Left ventricle myocardium inferior (tissue), 1 donor: ENCODE measurements at places on chromosomes 4 and X.

- no peak for DNase-seq
Measured at GRCh38 chrX:11401966-11402365, 108.8 kb downstream of the AMELX start.

- no peak for DNase-seq
Measured at GRCh38 chrX:17052793-17053192, 106.3 kb downstream of the REPS2 start.

DNA sequence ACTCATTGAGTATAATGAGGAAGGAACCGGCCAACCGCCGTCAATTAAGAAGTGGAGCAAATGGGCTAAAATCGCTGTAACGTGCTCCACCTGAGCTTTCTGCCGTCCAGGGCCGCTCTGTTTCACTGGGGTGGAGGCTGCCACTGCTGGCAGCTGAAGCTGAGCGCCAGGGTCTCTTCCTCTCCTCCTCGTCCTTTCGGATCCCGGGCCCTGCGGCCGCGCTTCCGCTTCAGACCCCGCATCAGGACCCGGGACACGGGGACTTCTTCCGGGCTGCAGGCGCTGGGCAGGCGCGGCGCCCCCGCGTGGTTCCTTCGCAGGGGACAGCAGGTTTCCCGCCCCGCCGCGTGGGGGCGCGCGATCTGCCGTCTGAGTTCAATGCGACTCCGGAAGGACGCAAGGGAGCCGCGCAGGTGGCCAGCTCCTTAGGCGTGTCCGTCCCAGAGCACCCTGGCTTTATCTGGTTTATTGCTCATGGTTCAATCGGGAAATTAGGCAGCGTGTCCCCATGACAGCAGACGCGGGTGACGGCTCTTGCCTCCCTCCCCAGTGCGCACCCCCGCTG lies 519.8 kb downstream of the TRIML1 start:
- DNase-seq: no peak

DNA sequence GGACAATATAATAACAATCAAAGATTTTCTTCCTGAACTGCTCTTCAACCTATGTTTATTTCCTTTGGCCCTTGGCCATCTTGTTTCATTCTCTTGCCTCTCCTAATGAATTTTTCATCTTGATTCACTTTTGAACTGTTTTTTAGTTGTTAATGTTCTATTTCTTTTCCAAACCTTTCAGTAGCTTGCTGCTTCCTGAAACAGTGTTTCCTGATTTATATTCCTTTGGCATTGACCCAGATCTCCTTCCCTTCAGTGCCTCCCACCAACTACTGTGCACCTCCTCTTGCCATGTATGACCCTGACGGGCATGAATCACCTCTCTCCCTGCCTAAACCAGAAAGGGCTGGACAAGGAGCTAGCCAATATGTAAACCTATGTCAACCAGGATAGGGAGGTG lies 25.6 kb upstream of the SPP1 start:
- DNase-seq: no peak

- no peak for DNase-seq
Measured at GRCh38 chr4:156328882-156329281, 375.2 kb upstream of the CTSO start.

DNA sequence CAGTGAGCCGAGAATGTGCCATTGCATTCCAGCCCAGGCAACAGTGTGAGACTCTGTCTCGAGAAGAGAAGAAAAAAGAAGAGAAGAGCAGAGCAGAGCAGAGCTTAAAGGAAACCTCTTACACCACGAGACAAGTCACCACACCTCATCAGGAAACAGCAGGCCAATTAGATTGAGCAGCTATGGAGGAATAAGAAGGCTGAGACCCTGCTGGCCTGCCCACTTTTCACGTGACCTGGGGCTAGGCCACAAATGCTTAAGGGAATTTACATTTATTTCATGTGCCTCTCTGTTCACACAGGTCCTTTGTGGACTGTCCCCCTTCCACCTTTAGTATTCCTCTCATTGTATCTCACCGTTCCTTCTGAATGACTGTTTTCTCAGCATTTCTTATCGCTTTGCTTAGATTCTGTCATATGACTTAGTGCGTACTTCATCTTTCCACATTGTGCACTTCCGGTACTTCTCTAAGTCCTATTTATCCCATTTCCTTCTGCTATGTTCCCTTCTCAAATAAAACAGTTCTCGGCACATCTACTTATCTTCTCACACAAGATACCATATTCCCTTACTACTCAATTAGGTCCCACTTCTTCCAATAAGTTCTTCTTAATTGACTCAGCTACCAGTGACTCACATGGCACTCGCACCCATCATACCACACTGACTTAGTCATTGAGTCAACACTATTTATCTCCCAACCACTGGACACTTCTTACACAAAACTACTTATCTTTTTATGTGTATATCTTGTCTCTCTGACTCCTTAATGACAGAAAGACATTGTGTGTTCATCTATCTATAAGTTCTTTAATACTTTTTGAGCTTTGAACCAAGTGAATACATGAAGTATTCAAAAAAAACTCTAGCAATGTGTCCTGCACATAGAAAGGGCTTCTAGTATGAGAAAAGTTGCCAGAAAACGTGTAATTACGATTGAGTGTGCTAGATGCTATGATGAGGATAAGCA lies 11.0 kb downstream of the CUL4B start:
- DNase-seq: no peak

GRCh38 chr4:105956569-105956968 lies 61.3 kb downstream of the NPNT start:
- DNase-seq: no peak

DNA sequence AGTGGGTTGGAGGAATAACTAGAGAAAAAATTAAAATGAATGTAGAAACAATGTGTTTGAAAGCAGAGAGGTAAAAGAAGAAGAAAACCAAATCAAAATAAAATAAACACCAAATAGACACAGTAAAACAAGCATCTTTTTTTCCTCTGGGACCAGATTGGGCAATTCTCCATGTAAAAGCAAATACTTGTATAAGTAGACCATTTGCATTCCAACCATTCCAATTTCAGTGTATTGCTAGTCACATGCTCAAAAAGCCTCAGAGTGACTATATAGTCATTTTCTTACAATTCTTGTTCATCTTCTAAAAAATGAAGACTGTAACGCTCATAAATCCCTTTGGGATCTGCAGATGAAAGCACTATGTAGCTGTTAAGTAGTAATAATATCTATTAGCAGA lies 969.5 kb downstream of the PCDH18 start:
- no peak for DNase-seq

DNA sequence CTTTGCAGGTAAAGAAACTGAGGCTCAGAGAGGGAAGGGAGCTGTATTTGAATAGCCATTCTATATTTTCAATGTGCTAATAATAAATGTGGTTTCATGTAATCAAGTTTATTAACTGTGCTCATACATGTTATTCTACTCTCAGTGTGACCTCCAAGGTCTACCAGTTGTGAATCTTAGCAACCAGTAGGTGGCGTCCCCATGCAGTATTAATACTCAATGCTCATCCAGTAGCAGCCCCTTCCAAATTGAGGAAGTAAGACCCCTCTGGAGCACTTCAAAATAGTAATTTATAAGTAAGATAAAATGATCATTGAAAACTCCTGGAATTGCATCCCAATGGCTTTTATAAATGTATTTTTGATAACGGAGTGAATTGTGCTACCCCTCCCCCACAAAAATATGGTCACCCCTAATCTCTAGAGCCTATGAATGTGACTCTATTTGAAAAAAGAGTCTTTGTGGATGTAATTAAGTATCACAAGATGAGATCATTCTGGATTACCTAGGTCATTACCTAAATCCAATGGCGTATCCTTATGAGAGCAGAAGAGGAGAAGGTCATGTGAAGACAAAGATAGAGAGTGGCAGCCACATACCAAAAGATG lies 20.4 kb upstream of the SEPSECS start:
- no peak for DNase-seq

- no peak for DNase-seq
Measured at GRCh38 chr4:108170631-108171338, 2.1 kb upstream of the LEF1 start.

- no peak for DNase-seq
Measured at GRCh38 chr4:113646442-113646822, 115.1 kb downstream of the CAMK2D start.

DNA sequence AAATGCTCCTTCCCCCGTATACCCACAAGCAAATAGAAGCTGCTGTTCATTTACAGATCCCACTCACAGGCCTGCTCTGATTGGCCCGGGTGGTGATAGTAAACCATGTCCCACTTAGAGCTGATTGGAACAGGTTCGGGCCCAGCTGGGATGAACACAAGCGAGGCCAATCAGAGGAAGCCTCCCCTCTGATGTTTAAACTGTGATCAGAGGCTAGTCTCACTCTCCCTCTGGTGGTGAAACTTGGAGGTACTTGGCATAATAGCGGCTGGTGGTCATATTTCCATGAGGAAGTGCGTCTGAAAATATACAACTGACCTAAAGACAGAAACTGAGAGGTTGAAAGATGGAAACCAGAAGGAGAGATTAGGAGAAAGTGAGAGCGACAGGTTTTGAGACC lies 51.5 kb upstream of the TRPC3 start:
- DNase-seq: no peak

DNA sequence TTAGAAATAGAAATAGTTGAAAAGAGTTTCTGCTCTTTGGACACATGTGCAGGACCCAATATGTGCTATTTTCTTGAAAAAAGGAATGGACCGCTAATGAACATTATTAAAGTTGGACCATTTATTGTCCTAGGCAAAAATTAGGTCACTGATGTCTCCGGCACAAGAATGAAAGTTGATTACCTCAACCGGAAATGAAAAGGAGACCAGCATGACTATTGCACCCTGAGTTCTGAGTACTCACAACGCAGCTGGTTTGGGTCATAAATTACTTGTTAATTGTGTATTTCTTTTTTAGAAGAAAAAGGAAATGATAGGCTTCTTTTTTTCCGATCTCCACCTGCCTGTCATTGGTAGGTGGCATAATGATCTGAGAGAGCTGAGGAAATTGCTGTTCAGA lies 232.7 kb downstream of the ARHGAP24 start:
- no peak for DNase-seq

DNA sequence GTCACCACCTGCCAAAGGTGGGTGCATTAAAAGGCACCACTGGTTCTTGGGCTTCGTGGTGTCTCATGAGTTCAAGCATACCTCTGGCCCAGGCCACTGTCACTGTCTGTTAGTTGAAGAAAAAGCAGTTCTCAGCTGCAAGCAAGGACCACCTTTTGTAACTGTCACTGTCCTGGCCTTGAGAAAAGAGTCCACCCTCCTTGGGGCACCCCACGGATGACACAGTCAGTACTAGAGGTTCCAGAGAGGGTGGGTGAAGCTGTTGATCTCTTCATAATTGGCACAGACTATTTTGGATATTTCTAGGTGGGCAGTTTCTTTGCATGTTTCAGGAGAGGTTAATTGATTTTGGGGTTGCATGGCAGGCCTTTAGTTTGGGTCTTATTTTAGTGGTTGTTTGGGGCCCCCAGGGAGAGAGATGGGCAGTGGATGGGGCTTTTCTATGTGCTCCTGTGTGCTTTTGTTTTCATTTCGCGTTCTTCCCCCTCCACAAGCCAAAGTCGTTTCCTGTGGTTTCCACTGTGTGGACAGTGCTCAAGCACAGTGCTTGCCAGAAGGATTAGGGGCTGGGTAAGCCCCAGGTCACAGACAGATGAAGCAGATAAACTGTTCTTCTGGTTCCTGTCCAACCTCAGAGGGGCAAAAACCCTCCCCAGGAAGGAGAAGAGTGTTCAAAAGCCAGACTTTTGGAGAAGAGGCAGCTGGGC lies 156.2 kb upstream of the PPP1R2C start:
- no peak for DNase-seq

GRCh38 chrX:2767631-2768455 lies 16.0 kb downstream of the XG start:
- DNase-seq: peak; percentile 50

GRCh38 chr4:7762376-7763030 lies 177.2 kb downstream of the AFAP1 start:
- no peak for DNase-seq

- no peak for DNase-seq
Measured at GRCh38 chr4:108694423-108694822, 44.0 kb downstream of the OSTC start.

- DNase-seq: no peak
Measured at GRCh38 chr4:158053801-158054200, 119.0 kb downstream of the GASK1B start.

DNA sequence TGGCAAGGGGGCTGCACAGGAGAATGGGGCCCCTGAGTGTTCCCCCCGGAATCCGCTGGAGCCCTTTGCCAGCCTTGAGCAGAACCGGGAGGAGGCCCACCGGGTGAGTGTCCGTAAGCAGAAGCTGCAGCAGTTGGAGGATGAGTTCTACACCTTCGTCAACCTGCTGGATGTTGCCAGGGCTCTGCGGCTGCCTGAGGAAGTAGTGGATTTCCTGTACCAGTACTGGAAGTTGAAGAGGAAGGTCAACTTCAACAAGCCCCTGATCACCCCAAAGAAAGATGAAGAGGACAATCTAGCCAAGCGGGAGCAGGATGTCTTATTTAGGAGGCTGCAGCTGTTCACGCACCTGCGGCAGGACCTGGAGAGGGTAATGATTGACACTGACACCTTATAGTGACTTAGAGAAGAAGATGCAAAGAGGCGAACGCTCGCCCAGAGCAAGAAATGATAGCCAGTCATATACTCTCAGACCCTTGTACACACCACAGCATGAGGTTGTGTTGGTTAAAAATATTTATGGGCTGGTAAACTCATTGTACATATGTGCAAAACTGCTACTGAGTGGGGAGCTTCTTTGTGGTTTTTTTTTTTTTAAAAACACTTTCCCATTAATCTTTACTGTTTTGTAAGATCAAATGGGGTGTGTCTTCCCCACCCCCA lies 52.5 kb downstream of the JADE1 start:
- DNase-seq: no peak

DNA sequence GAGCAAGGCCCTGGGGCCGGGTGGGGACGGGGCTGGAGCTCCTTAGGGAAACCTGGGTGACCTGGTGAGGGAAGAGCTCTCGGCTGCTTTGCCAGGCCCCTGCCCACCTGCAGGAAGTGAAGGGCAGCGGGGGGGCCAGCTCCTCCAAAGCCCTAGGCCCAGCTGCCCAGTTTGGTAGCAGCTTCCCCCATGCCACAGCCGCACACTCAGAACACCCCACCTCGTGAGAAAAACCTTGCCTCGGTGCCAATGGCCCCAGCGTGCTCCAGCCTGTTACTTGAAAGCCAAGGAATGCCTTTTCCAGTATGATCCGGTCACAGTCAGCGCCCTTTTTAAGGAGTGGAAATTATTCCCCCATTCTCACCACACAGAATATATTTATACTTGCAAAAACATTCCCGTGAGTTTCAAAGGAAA lies 38.3 kb downstream of the ACOX3 start:
- DNase-seq: no peak
